LoVo (cell line): ENCODE measurements at places on chromosomes 6 and 20.

DNA sequence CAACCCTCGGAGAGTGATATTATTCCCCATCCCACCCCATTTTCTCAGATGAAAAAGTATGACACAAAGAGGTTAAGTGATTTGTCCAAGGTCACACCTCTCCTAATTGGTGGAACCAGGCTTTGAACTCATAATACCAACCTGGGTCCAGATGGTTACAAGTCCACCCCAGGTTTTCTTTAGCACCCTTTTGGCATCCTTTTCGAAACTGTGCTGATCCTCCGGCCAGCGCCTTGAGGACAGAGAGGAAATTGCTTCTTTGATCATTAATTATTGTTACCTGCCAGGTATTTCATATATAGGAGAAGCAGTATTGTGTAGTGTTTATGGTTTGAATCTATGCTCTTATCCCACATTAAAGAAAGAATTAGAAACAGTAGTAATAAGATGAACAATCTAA, 29.3 kb upstream of the PDYN start:
- no peak for DNase-seq

DNA sequence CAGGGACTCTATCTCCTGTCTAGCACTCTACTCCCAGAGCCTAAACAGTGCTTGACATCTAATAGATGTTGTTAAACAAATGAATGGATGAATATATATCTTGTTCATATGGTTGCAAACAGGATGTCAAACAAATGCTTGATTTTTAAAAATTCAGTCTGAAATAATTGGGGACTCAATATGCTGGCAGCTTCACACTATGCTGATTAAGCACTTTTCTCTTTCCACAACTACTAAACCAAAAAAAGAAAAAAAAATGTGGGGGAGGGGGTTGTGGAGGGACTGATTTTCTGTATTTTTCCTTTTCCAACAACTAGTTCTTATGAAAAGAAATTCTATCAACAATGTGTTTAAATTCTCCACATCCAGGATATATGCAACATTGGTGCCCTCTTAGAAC, 42.9 kb downstream of the SF3B5 start:
- DNase-seq: no peak

DNA sequence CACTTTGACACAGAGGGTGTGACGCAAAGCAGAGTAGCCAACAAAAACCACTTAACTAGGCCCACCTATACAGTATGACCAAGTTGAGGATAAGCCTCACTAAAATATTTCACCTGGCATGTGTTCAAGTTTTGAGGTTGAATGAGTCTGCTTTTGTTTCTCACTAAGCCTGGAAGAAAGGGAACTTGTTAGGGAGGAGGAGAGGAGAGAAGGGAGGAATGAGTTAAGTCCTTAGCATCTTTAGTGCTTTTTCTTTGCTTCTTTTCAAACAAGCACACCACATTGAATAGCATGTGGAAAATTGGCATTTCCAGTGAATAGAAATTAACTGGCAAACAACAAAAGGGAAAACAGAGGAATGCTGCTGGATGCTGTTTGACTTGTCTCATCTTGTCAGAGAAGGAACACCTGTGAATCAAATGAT, 461.9 kb downstream of the GJA1 start:
- DNase-seq: no peak

GRCh38 chr6:151475653-151476523, 17.9 kb upstream of the CCDC170 start:
- DNase-seq: peak; percentile 40

- DNase-seq: no peak
Observed at GRCh38 chr20:49666911-49667310, 46.8 kb downstream of the B4GALT5 start.
